Cardiac muscle cell (in vitro differentiated cells and primary cell): ENCODE measurements at places on chromosomes 11 and 22. TPM values are rescaled to one million over a fixed set of nuclear protein-coding genes. Genes with fewer than 3 reads are reported as not detected.

MUC5AC gene
- not detected in 2 replicates for total RNA-seq

B4GAT1 gene
- total RNA-seq: 138 and 194 TPM in 2 replicates

PLCB3 gene
- total RNA-seq: 20.3 and 24.7 TPM in 2 replicates

IL18 gene
- total RNA-seq: 0.18 and 0.86 TPM in 2 replicates

MYOD1 gene
- not detected in 2 replicates for total RNA-seq

MAP6 gene
- 2.9 and 3.8 TPM in 2 replicates for total RNA-seq

MGAT3 gene
- total RNA-seq: 31.4 and 38.0 TPM in 2 replicates

DNA sequence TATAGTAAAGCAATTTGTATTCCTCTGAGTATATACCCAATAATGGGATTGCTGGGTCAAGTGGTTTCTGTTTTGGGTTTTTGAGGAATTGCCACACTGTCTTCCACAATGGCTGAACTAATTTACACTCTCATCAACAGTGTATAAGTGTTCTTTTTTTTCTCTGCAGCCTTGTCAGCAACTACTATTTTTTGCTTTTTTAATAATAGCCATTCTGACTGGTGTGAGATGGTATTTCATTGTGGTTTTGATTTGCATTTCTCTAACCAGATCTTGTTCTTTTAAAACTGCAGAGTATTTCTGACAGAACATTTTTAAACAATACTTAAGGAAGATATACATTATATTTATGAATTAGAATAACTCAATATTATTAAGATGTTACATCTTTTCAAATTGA, 1140.5 kb upstream of the CNTN5 start:
- no peaks in the 10 kb centered on the region for H3K36me3 ChIP-seq
- DNase-seq: no peak
- H3K27ac ChIP-seq: no peak overlapping the region

- no peak for DNase-seq
- H3K27me3 ChIP-seq: no peaks in the 10 kb centered on the region
- H3K36me3 ChIP-seq: peaks cover 32% of the 10 kb centered on the region
- H3K4me1 ChIP-seq: no peaks in the 10 kb centered on the region
These were observed 15.7 kb upstream of the ADSL start for GRCh38 chr22:40330615-40331014.

DNA sequence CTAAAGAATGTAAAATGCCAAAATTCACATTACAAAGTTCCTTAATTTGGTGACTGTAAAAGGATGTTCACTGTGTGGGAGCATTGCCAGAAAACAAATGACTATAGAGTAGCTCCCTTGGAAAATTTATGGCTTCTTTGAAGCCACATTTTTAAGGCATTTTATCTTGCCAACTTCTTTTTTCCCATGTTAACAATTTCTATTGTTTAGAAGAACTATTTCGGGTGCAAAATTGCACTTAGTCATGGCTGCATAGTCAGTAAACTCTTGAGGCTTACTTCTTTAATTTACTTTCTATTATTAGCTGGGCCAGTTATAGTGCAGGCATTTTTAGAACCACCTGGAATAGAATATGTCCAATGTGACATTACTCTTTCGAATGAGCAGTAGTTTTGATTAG, 515.3 kb downstream of the JRKL start:
- no peaks in the 10 kb centered on the region for H3K27me3 ChIP-seq
- H3K4me1 ChIP-seq: peaks cover 18% of the 10 kb centered on the region
- no peak for DNase-seq
- H3K4me3 ChIP-seq: no peak overlapping the region
- H3K36me3 ChIP-seq: no peaks in the 10 kb centered on the region
- peak overlapping the region; percentile 83 for H3K27ac ChIP-seq

GRCh38 chr11:134743820-134744195, 331.8 kb upstream of the B3GAT1 start:
- no peaks in the 10 kb centered on the region for H3K27me3 ChIP-seq
- H3K4me1 ChIP-seq: peaks cover 20% of the 10 kb centered on the region
- H3K4me3 ChIP-seq: no peak overlapping the region
- no peak for DNase-seq

GRCh38 chr22:25880524-25880923, 138.5 kb downstream of the MYO18B start:
- H3K27me3 ChIP-seq: no peaks in the 10 kb centered on the region
- H3K4me3 ChIP-seq: no peak overlapping the region
- DNase-seq: no peak
- peaks cover 31% of the 10 kb centered on the region for H3K36me3 ChIP-seq

DNA sequence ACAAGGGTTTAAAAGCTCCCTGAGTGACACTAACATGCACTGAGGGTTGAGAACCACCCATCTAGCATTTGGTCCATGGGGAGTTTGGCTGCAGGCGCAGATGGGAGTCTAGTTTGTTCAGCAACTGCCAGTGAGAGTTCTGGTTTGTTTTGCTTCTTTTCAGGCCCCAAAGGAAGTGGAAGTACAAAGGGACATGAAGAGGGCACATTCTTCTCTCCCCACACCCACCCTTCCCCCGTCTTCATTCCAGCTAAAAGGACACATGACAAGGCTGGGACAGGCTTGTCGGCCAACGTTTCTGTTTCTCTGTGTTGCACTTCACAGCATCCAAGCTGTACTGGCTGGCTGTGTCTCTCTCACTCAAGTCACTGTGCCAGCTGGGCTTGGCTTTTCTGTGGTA, 8.2 kb upstream of the ENDOD1 start:
- no peak overlapping the region for H3K27ac ChIP-seq
- no peaks in the 10 kb centered on the region for H3K4me1 ChIP-seq
- H3K36me3 ChIP-seq: no peaks in the 10 kb centered on the region
- H3K27me3 ChIP-seq: peaks cover 3% of the 10 kb centered on the region
- no peak overlapping the region for H3K4me3 ChIP-seq

GRCh38 chr22:36385491-36386350, 2.0 kb downstream of the MYH9 start:
- peaks cover 16% of the 10 kb centered on the region for H3K4me1 ChIP-seq
- no peaks in the 10 kb centered on the region for H3K27me3 ChIP-seq
- peak overlapping the region; percentile 54 for H3K4me3 ChIP-seq
- peak overlapping the region; percentile 96 for H3K27ac ChIP-seq
- DNase-seq: no peak
